ENCODE measurements at places on chromosomes 6 and 20.
A peak's percentile ranks its signal among the peaks of the same experiment; 100 is the strongest.

- no peak for DNase-seq
Observed at GRCh38 chr20:37903317-37904007, 535 bp downstream of the VSTM2L start.

GRCh38 chr6:160029525-160029924 is 60.6 kb downstream of the IGF2R start:
- no peak for DNase-seq

DNA sequence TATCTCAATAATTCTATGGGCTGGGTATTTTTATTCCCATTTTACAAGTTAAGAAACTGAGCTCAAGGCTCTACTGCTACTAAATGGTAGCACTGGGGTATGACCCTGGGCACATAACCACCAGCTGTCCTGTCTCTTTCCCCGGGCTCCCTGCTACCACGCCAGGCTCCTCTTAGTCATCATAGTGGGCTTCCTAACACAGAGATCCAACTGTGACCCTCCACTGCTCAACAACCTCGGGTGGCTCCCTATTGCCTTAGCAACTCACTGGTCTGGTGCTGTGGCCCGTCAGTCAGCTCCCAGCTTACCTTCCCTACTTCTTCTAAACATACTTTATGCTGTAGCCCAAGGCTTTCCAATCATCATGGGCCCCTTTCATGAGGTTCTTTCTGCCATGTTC is 4.5 kb downstream of the KIAA1755 start:
- DNase-seq, result no peak

DNA sequence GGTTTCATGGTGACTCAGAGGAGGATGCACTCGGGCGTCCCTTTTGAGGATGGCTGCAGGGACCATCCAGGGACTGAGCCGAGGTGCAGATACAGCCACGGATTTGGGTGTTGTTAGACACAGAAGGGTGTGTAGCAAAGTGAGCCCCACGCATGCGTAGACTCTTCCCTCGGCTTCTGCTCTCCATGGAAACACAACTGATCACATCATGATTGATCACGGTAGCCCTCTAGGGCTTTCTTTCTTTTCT is 606 bp upstream of the ULBP1 start:
- peak; percentile 23 for DNase-seq

DNA sequence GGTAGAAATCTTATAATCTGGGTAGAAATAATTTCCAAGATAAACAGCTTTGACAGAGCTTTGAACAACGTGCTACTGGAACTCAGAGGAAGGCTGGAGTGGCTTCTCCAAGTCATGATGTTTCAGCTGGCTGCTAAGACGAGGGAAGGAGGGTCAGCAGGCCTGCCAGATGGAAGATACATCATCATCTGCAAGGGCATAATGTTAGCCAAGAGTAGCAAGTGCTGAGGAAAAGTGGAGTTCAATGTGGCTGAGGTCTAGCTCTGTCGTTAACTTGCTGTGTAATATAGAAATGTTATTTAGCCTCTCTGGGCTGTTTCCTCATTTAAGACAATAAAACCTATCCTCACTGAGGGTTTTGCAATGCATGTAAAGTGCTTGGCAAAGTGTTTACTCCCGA is 35.1 kb downstream of the RGS17 start:
- DNase-seq, result no peak

DNA sequence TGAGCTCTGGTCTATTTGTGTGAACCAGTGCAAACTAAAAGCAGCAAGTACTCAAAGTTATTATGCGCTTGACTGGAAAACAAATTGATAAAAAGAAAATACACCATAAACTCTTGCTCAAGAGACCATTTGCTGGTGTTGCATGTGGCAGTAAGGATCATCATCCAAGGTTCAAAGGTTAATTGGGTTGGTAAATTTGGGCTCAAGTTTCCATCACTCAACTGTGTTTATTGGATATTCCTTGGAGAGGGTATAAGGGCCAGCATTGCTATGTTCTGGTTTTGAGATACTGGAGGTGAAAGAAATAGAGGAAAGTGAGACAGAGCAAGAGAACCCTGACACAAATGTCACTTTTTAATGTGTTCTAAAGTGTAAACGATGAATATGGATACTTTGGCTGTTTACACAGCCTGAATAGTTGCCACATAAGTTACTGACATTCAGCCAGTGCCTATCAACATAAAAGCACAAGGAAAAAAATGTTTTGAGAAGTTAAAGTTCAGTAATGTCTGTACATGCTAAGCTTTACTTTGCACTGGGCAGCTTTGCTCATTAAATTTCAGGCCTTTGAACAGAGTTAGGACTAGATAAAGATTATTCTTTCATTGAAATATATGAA is 736.1 kb downstream of the HDGFL1 start:
- DNase-seq, result no peak

- no peak for DNase-seq
Observed at GRCh38 chr6:81909162-81909561, 156.7 kb upstream of the TENT5A start.

- no peak for DNase-seq
Observed at GRCh38 chr6:121442576-121442975, 7.1 kb downstream of the GJA1 start.

DNA sequence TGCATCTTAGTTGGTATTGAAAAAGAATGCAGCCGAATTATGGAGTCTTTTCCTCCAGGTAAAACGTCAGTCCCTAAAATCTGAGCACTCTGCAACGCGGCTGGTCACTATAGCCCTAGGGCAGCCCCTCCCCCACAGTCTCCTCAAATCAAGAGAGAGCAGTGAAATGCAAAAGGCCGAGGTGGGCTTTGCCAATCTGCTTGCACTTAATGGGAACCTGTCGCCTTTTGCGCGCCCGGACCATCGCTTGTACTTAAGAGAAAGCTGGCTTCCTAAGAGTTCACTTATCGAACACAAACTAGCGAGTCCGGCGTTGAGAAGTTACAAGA is 447 bp downstream of the MCM3 start:
- DNase-seq, result no peak

DNA sequence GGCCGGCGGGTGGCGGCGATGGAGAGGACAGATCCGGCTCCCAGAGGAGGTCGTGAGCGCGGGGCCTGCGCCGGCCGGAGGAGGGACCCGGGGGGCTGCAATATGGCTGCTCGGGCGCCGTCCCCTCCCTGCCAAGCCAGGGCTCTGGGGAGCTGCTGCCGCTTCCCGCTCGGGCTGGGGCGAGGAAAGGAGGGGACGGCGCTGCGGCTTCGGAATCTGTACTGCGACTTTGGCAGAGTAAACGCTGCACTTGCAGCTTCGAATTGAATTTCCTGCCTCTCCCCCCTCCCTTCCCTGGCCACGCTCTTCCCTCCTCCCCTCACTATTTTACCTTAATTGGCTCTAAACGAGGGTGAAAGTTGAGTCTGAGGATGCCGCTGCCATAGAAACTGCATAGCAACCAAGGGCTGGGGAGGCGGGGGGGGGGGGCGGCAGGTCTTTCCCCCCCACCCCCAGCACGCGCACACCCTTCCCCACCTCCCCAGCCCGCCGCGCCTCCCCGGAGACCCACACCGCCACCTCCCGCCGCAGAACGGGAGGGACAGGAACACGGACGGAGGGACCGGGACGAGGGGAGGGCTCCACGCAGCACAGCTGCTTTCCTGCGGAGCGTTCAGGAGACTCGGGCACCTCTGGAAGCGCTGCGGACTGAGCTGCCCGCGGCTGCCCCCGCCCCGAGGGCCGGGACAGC is 93.9 kb downstream of the RNASET2 start:
- DNase-seq, result peak; percentile 15

- DNase-seq, result no peak
Observed at GRCh38 chr6:81589465-81590313, 162.8 kb downstream of the TENT5A start.

DNA sequence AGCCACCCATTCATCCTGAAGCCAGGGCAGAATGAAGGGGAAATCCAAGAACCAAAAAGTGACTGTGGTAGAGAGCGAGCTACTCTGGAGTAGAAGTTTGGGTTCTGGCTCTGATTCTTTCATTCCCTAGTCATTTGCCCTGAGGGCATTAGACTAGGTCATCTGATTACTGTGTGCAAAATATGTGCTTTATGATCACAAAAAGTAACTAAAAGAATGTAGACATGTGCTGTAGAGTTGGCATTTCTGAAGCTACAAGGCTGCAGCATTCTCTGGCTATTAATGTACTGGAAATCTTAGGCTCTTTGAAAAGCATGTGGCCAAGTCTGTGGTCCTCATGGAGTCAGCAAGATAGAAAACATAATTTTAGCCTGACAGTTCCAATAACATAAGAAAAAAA is 94.2 kb downstream of the TBC1D7 start:
- DNase-seq, result no peak

GRCh38 chr20:34210271-34210670 is 31.0 kb upstream of the ASIP start:
- no peak for DNase-seq

GRCh38 chr6:142408409-142408808 is 106.6 kb downstream of the ADGRG6 start:
- no peak for DNase-seq

DNA sequence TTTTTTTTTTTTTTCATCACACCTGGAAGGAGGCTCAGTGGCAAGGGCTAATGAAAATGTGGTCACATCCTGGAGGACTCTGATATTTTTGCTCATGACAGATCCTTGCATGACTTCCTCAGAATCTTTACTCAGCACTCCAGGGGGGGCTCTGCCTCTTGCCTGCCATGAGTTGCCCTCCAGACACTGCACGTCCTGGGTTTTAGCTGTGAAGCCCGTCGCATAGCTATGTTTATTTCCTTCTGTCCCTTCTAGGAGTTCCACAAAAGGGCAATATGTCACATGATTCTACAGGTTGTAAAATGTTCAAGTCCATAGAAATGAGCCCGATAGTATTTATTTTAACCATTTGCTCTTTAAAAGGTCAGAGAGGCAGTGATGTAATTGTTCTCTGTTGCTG is 18.2 kb downstream of the MAS1 start:
- no peak for DNase-seq

DNA sequence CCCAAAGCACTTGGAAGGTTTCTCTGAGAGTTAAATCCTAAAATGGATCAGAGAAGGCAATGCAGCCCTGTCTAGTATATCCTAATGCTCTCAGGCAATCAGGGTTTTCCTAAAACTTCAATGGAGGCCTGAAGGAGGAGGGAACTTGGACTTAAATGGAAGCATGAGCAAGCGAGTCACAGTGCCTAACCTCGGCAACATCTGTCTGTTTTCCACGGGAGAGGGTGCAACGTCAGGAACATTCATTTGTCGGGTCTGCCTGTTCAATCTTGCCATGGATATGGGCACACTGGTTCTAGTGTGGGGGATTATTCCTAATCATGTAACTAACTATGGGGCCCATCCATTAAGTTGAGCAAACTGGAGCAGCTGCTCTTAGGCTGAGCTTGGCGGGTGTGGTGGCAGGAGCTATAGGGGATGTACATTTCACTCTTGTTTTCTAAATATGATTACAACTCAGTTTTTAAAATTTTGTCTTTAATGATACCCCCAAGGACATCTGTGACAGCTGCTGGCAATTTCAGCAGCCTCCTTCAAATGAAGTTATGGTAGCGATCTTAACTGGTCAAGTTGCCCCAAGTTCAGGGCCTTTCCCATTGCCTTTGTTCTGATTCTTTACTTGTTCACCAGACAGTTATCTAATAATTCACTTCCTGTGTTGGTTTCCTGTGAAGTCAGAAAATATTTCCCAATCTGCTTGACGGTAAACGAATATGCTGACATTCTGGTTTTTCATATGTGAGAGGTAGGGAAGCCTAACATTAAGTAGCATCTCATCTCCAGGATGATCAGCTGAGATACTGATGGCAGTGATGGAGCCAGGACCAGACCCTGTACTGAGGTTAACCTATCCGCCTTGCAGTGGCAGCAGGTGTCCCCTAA is 21.6 kb downstream of the DSE start:
- no peak for DNase-seq

DNA sequence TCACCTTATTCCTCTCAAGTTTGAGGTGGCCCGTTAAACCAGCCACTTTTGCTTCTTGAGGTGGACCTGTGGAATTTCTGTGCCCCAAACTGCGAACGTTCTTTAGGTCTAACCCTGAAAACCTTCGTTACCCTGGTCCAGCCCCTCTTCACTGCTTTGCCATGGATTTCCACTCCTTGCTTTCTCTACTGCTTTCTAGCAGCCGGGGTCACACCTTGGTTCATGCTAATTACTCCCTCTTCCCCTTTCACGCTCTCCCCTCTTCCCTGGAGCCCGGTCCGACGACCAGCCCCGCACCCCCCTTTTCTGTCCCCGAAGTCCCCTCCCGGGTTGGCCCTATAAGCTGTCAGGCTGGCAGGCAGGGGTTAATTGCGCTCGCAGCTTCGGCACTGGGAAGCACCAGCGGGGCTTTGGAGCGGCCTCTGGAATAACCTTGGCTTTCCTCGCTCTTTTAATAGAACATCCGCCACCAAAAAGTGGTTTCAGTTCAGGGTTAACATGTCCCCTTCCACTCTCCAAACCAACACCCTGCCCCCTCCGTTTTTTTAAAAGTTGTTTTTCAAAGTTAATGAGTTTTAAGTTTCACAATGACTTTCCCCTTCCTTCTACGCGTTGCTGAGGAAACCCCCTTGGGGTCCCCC is 1.4 kb upstream of the HIVEP1 start:
- peak; percentile 27 for DNase-seq

DNA sequence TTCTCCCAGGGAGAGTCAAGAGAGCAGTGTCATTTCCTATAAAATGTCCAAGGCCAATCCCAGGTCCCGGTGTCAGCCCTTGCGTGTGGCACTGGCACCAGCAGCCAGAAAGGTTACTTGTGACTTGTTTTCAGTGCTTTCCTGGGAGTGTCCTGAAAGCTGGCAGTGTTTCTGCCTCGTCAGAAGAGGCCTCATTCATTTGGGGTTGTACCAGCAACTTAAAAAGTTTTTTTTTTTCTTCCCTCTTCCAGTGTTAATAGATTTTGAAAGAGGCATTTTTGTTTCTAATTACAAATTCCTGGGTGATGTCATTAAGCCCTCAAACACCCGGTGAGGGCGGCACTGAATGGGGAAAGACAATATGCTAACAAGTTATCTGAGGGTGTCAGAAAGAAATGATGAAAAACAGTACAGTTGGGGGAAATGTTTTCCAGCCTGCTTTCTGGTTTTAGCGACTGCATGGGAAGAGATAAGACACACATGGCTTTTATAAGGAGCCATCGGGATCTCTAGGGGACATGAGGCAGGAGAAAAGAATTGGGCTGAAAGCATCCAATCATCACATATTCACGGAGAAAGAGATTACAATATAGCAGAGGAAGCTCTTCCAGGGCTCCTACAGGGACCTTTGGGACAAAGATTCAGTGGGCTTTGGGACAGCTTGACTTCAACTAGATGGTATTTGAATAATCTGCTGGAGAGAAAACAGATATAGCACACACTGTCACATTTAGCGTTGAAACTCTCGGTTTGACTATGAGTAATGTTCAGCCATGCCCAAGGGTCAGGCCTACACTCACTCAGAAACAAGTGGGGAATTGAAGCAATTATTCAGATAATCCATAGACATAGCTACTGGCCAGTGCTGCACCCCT is 153.0 kb downstream of the BCAS1 start:
- DNase-seq, result no peak

DNA sequence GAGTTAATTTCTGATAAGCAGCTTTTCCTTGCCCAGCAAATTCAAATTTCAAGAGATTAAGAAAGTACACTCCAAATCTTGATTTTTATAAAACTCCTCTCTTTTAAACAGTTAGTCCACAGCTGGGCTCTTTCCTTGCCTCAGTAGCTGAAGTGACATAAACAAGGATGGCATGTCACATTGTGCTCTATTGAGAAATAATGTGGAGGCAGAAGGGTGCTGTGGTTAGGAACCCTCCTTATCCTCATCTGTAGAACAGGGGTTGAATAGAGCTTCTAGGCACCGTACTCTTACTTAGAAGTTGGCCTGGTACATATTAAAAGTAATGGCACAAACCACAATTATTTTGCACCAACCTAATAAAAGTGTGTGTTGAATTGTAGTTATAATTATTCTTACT is 70.3 kb downstream of the RSPO3 start:
- DNase-seq, result no peak

GRCh38 chr6:48611332-48611731 is 500.3 kb upstream of the PTCHD4 start:
- no peak for DNase-seq
